ENCODE measurements at places on chromosomes 11 and 22.

DNA sequence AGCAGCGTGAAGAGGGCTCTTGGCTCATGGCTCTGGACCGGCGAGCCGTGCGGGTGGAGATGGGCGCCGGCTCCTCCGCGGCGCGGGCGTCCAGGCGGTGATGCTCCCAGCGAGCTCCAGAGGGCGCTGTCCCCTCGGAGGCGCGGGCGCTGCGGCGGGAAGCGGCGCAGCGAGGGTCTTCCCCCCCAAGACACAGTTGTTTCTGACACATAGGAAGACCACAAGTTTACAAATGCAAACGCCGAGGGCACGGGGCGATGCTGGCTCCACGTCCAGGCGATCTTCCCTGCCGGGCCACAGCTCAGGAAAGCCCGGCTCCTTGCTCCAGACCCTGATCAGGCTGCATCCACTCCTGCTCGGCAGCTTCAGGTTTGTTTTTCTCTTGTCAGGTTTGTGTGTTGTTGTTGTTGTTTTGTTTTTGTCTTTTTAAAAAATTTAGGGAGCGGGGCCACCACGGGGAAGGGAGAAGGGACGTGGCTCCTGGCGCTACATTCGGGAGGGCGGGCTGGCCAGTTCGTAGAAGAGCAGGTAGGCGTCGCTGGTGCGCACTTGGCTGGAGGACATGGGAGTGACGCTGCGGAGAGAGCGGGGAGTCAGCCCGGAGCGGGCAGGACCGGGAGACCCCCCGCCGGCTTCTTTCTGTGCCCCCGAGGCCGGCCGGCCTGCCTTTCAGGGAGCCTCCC lies 10.0 kb upstream of the MFRP start:
- DNase-seq = peak; percentile 71

DNA sequence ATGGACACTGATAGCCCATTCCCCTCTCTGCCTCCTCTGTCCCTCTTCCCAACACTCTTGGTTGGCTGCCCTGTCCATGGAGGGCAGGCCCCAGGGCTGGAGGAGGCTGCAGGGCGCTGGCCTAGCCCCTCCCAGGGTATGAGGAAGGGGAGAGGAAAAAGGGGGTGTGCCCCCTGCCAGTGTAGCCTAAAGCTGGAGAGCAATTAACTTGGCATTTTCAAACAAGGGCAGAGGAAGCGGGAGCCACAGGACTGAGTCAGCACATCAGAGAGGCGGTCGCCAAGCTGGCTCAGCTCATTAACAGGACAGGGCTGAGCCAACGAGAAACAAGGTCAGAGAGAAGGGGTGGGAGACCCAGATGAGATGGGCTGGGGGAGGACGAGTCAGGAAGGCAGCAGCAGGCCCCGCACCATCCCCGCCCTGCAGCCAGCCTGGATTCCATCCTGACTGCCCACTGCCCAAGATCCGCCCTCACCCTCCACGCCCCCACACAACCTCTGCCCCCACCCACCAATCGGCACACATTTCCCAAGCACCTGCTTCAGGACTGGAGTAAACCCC lies 76.3 kb downstream of the BUD13 start:
- DNase-seq = no peak

DNA sequence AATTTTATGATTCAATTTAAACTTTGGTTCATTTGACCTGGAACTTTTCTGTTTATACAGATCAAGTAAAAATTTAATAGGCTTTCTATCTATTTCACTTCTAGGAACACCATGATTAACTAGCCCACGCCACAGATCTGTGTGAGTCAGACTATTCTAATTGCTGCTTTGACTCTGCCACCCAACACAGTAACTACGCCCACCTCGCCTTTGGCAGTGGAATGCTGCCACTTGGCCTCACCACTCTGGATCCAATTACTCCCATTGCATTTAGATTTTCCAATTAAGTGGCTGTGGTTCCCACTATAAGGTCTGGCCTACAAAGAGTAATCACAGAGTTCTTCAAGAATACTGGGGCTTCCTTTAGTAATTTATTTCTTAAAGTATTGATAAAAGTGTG lies 46.6 kb upstream of the LIN7C start:
- DNase-seq = no peak

DNA sequence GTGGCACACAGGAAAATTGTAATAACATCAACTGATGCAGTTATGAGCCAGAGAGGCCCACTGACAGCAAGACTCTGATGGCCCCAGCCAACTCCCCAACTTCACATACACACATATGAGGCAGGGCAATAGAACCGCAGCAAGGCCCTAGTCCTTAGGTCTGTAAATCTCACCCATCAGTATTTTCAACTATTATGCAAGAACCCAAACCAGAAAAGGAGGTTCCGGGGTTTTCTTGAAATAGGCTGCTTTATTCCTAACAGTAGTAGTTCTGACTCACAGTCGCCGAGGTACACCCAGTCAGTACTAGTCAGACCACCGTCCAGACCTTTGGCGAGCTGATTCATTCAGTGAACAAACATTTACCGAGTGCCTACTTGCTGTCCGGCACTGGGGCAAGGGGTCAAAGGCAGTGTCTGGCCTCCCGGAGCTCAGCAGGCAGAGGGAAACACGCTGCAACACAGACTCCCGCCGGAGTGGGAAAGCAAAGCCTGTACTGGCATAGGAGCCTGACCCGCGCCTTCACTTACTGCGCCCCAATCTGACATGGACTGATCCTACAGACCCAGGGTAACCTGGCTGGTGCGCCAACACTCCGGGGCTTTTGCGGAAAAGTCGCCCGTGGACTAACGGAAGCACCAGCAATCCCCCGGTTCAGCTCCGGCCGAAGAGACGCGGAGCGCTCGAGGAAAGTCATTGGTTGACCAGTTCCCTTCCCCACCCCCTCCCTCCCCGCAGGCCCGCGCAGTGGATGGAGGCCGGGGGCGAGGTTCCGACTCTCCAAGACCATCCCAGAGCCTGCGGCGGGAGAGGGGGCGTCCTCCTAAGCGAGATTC lies 1.3 kb downstream of the PLEKHA7 start:
- no peak for DNase-seq

DNA sequence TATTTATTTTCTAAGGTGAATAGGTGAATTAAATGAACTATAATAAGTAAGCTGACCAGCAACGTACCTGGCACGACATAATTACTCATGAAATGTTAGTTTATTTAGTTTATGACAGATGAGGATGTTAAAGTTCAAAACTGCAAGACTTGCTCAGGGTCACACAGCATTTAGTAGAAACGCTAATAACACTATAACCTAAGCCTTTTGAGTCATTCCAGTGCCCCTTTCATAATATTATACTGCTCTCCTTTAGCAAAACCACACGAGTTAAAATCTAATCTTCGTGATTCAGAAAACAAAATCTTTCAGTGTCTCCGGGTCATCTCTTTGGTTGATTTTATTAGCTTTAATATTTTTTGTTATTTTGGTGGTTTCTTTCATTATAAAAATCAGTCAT lies 39.6 kb downstream of the BTBD10 start:
- DNase-seq = no peak

DNA sequence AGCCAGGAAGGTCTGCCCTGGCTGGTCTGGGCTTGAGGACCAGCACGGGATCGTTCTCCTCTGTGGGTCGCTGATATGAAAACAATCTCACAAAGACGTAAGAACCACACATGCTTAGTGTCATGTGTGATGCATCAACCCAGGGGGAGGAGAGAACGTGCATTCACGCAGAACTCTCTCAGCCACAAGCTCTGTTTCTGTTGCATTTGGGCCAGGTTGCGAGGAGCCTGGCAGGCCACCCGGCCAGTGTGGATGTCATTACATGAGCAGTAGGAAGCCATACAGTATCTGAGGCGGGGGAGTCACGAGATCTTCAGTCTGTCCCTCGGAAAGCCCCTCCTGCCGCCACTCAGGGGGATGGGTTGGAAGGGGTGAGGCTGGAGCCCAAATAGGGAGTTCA lies 53.1 kb upstream of the KCNQ1OT1 start:
- no peak for DNase-seq

DNA sequence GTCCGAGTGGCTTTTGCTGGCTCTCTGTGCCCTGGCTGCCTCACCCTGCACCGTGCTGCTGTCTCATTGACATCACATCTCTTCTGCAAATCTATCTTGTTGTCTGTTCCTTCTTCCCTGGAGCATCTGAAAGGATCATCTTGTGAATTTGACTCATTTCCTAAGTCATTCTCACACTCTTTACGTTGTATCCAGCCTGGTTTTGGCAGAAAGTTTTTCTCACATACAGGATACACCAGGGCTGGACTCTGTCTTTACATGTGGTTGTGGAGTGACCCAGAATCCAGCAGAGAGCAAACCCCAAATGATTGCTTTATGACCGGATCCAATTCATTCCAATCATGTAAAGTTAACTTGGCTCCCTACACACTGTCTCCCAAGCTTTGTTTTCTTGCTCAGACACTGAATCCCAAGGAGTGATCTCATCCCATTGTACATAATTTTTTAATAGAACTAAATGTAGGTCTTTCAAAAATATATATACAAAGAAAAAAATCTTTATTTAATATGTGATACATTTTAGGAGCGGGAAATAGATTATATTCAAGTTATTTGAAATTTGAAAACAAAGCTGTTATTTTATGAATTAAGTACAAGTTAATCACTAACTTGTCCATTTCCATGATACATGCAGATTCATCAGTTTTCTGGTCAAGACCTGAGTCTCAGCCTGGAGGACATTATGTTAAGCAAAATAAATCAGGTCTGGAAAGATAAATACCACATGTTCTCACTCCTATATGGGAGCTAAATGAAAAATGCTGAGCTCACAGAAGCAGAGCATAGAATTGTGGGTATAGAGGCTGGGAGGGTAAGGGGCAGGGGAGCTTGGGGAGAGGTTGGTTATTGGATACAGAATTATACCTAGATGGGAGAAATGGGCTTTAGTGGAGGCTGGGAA lies 2.9 kb upstream of the RFPL1 start:
- DNase-seq = no peak

DNA sequence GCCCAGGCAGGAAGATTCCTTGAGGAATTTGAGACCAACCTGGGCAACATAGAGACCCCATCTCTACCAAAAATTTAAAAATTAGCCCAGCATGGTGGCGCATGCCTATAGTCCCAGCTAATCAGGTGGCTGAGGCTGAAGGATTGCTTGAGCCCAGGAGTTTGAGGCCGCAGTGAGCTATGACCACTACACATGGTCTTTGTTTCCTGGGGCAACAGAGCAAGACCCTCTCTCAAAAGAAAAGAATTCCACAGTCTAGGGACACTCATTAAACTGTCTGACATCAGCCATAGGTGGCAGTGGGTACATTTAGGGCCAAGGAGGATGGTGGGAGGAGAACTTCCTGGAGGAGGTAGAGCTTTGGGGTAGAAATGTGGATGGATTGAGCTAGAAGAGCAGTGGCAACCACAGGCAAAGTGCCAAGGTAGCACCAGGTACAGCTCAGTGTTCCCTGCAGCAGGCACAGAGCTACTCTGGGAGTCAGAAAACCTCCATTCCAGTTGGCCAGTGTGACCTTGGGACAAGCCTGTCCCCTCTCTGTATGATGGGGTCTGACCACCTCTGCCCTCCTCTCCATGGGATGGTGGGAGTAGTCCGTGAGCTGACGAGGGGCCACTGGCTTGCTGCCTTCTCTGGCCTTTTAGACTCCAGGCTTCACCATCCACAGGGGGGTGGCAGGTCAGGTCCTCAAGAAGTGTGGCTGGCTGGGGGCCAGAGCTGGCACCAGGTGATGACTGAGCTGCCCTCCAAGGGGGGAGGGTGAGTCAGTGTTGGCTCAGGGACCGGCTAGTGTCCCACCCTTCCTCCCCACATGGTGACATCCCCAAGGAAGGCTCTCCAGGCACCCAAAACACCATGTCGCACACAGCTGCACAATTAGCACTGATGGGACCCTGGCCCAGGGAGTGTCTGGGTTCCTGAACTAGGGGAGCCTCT lies 3.7 kb upstream of the CLCF1 start:
- no peak for DNase-seq

DNA sequence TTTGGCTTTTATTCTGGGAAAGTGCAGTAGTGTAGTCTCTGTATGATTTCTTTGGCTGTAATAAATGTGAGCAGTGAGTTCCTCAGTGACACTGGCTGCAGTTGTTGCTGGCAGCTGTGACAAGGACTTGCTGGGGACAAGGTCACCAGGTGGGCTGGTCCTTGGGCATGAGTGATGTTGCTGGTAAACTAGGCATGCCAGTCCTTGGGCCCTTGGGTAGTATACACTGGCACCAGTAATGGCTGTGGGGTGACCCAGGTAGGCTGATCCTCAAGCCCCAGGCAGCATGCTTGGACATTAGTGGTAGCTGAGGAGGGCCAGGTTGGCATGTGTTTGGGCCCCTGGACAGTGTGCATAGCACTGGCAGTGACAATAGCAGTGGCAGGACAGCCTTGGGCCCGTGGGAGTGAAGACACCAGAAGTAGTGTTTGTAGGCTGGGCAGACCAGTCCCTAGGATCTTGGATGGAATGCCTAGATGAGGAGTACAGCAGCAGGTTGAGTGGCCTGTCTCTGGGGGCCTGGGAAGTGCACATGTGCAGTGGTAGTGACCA lies 164.3 kb downstream of the GUCY1A2 start:
- DNase-seq = no peak

DNA sequence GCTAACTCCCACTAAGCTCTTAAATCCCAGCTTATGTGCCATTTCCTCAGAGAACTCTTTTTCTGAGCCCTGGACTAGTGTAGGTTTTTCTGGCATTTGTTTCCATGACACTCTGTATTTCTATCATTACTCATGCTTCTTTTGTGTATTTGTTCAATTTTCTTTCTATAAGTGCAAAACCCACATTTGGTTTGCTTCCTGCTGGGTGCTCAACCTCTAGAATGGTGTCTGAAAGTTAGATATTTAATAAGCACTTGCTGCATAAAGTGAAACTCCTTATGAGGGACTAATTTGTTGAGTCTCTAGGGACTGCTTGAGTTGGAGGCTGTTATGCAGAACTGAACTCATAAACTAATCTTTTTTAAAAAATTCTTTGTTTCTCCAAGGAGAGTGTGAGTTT lies 68.6 kb downstream of the SYT9 start:
- no peak for DNase-seq

DNA sequence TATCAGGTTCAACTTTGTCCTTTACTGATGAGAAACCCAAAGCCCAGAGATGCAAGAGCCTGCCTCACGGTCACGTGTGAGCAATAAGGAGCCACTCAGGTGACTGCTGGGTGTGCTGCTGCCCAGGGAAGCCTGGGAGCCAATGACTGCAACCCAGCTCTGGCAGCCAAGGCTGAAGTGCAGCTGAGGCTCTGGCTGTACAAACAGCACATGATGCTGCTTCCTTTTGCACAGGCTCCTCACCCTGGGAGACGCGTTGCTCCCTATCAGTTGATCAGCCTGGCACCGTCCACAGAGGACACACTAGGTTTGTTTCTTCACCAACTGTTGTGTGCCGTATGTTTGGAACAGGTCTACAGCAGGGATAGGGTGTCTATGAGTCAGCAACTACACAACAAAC lies 168.7 kb downstream of the EFCAB6 start:
- DNase-seq = no peak

- DNase-seq = no peak
These were observed 18.5 kb downstream of the ENDOD1 start for GRCh38 chr11:95108159-95108611.

- DNase-seq = no peak
These were observed 2.8 kb upstream of the TAB1 start for GRCh38 chr22:39396797-39397195.

GRCh38 chr11:30174265-30175020 lies 56.4 kb upstream of the FSHB start:
- no peak for DNase-seq

GRCh38 chr11:75814363-75814676 lies 690 bp upstream of the UVRAG start:
- no peak for DNase-seq
